Stimulated activated CD8-positive, alpha-beta memory T cell treated with anti-CD3 and anti-CD28 coated beads, Interleukin-7, amount 100 ng/mL, for 48 hours (primary cell): ENCODE measurements at places on chromosomes 7 and 10.

DNA sequence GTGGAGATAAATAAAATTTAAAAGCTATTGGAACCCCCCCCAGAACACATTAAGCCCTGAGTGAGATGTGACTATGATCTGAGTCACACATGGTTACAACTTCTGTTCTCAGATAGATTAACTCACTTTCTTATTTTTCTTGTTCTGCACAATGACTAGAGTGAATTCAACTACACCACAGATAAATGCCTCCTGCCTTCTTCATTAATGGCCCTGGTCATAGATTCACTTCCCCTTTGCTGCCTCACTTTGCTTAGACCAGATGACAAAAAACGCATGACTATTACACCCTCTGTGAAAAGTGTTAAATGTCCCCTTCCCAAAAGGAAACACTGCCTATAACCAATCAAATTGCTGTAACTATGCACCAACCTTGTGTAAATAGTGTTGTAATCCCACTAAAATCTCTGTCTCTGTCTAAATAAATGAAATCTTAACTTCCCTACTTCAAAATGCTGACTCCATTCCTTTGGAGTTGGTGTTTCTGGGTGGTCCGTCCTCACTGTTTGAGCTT is 49.4 kb downstream of the AKR1D1 start:
- no peak for DNase-seq

DNA sequence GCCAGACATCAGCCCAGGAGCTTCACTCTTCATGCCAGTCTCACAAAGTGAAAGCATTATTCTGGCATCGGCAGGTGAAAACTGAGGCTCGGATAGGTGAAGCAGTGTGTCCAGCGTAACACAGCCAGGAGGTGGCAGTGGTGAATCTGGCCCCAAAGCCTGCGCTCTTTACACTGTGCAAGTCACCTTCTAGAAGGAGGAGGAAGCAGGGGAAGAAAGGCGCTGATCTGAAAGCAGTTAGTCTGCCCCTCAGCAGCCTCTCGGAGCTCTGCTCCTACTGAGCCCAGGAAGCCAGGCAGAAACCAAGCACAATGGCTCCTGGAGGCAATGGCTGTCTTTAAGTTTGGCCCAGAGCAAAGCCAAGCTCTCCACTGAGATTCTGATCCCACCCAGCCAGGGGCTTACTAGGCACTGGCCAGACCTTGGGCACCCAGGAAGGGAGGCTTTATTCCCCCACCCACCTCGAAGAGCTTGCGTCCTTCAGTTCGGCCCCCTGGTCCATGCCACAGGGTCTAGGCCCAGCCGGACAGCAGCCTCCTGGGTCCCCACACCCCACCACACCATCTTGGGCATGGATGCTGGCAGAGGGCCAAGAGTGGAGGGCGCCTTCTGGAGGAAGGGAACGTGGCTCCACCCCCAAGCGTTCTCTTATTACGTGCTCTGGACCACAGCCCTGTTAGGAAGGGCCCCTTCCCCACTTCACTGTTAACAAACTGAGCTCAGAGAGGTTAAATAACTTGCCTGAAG is 104.5 kb downstream of the GRID1 start:
- DNase-seq = no peak

DNA sequence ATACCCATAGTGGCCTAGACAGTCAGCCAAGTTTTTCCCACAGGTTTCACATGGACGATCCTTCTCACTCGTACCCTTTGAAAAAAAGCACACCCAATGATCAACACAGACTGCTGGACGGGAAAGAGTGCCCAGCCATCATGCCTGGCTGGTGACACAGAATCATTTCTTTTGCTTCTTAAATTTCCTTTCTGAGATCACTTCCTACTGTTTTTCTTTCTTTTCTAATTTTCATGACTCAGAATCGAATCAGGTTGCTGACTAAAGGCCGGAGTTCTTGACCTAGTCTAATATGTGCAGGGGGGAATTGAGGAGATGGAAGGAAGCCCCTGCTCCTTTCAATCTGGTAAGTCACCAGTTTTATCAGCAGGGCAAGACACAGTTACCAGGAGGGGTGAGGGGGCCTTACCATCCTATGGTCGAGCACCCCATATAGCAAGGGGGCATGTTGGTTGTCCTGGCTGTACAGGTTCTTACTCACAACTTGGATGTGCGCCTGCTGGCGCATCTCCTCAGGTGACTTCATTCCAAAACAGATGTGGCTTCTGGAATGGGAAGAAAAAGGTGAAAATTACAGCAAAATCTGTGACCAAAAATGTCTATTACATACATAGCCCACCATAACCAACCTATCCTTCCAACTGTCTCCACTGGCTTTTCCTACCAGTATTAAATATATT is 3.5 kb downstream of the POLR3A start:
- DNase-seq = no peak

GRCh38 chr10:50651808-50652207 is 28.1 kb upstream of the SGMS1 start:
- DNase-seq = no peak

DNA sequence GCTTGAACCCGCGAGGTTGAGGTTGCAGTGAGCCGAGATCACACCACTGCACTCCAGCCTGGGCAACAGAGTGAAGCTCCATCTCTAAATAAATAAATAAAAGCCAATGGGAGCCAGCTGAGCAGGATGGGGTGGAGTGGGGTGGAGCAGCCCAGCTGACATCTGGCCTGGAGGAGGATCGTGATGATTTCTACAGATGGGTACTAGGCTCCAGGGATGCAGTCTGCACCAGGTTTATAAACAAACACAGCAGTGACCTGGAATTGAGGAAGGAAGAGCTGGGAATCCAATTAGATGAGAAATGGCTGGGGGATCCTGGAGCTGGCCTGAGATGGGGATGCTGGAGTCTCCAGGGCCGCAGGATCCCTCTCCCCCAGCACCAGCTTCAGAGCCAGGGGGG is 7.3 kb upstream of the GRIFIN start:
- no peak for DNase-seq

DNA sequence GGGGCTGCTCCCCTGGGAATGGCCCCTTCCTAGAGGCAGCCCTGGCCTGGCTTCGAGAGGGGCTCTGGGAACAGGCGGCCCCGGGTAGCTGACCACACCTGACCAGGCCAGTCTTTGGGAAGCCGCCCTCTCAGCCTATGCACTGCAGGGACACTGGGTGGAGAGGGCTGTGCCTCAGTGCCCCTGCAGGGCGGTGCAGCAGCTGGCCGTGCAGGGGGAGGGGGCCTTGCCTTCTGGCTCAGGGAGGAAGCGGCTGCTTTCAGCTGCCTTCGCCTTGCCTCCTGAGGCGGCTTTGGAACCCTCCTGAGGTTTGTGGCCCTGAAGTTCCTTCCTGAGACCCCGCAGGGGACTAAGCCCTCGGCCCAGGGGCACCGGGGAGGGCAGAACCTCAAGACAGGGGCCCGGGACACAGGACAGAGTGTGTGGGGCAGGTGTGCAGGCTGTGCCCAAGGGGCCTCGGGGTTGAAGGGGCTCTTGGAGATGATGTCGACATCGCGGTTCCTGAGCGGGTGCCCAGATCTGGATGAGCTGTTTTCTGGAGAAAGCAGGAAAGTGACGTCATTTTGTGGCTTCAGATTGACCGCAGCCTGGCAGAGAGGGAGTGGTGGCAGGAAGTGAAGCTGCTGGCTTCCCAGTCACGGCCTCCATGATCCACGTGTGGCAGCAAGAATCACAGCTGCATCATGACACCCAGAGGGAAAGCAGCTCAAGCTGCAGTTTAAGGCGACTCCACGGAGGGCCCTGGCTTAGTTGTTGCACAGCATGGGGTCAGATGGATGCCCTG is 17.7 kb downstream of the ADAM8 start:
- peak; percentile 83 for DNase-seq

- DNase-seq = no peak
Measured at GRCh38 chr7:78099715-78100394, 301.3 kb downstream of the PHTF2 start.

DNA sequence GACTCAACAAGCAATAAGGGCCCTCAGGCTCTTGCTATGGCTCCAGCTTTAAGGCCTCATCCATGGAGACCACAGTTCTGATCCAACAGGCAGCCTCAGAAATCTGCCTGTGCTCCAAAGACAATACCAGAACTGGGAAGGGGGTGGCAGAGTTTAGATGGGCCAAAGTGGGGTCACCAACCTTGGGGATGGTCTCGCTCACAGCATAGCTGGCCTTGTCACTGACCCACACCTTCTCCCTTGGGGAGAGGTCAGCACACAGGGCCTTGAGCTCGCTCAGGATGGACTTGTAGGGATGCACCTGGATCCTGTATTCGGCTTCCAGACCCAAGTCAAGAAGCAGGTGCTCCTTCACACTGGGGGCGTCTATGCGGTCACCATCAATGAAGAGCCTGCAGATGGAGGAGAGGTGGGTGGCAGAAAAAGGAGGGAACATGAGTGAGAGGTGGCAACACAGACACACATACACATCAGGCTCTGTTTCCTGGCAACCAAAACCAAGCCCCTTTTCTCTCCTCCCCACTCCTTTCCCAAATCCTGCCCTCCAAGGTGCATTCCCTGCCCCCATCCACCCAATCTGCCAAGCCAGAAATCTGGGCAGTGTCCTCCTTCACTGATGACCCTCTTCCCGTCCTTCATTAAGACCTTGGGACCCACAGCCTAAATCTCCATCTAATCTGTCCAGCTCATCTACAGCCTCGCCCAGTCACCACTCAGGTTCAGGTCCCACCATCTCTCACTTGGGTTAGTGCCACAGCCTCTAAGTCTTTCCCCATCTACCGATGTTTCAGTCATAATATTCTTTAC is 40.9 kb downstream of the XPNPEP1 start:
- DNase-seq = no peak

GRCh38 chr7:40232242-40232893 is 97.6 kb downstream of the SUGCT start:
- no peak for DNase-seq

GRCh38 chr10:44198096-44198779 is 186.7 kb downstream of the CXCL12 start:
- DNase-seq = no peak

DNA sequence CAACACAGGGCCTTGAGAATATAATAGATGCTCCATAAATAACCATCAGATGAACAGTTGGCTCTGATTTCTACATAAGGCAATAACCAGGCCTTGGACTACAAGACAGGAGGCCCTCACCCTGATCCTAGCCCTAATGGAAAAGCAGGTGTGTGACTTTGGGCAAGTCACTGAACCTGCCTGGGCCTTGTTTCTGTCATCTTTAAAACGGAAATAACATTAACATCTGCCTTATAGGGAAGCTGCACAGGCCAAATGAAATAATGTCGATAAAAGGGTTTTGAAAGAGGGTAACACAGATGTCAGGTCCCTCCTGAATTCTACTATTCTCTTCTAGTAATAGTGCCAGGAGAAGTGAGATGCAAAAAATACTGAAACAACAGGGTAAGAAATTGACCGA is 20.7 kb downstream of the PIK3AP1 start:
- no peak for DNase-seq

GRCh38 chr10:132185601-132186487 is 904 bp upstream of the DPYSL4 start:
- DNase-seq = no peak

DNA sequence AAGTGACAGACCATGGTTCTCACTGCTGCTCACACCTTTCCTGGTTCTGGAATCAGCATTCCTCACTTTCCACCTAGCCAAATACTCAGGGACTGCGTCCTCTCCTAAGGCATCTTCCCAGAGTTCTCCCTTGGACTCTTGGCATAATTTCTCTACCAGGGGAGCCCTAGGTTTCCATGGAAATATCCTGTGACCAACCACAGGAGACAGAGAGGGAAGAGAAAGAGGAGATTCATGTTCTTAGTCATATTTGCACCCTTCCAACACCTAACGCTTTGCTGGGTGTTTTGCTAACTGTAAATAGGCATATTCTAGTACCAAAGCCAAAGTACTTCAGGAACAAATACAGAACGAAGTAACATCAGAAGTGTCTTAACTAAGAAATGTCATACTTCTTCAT is 28.6 kb downstream of the DENND11 start:
- no peak for DNase-seq

GRCh38 chr7:12540850-12541249 is 29.7 kb upstream of the SCIN start:
- no peak for DNase-seq

DNA sequence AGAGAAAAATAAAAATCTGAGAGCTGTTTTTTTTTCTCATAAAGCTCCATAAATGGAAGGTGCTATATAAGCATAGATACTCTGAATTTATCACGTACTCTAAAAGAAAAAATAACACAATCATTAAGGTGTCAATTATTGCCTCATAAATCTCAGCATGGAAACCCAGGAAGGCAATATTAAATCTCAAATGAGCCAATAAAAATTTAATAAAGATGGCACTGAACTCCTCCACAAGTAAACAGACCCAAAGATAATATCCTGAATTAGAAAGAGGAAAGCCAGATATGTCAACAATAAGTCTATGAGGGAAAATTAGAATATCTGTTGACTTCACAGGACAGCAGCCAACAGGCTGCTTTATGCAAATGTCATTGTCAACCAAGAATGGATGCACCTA is 66.5 kb downstream of the CDK6 start:
- no peak for DNase-seq

- no peak for DNase-seq
Measured at GRCh38 chr7:44277391-44277790, 48.0 kb downstream of the CAMK2B start.

GRCh38 chr7:2527505-2528467 is 8.2 kb downstream of the LFNG start:
- DNase-seq = no peak

DNA sequence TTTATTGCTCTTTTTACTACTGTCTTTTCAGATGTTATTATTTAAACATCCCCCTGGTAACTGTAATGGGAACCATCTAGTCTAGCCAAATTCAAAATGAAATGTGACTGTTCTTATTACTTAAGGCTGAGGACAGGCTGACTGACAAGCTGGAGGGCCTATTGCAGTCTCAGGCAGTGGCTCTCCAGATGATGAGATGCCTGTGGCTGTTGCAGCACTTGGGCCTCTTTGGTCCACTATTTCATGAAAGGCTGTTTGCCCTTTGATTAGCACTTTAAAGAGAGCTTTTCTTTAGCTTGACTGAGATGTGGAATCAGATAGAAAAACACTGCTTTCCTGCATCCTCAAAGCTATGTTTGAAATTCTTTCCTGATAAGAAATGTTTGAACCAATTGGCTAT is 540.5 kb downstream of the SORCS3 start:
- DNase-seq = no peak

DNA sequence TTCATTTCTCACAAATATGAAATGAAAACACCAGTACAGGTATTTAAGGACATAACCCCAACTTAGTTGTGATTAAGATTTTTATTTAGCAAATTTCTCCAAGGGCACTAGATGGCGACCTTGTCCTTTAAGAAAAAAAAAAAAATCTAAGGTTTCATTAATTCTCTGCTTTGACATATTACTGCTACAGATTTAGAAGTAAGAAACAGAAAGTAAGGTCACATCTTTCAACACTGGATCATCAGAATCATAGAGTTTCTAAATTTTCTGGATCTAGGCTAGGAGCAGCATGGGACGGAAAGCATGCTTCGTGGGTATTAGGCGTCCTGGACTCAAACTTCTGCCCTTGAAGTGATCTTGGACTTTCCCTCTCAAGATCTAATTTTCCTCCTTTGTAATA is 85.5 kb upstream of the PRKG1 start:
- DNase-seq = no peak
